ENCODE measurements at places on chromosomes 2 and 18. TPM values are rescaled to one million over a fixed set of nuclear protein-coding genes. Genes with fewer than 3 reads are reported as not detected.
A peak's percentile ranks its signal among the peaks of the same experiment; 100 is the strongest.

Gene HNRNPLL
- 38.1 TPM for total RNA-seq

DNA sequence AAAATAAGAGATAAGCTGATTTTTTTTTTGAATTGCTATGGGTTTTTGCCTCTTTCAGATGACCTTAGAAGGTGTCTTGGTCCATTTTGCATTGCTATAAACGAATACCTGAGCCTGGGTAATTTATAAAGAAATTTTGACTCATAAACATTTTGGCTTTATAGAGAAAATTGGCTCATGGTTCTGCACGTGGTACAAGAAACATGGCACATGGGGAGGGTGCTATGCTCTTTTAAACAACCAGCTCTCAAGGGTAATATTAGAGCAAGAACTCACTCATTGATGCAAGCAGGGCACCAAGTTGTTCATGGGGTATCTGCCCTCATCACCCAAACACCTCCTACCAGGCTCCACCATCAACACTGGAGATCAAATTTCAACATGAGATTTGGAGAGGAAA is 408.8 kb downstream of the NUP35 start:
- DNase-seq, result no peak

GRCh38 chr2:10343658-10344057 is 41.0 kb downstream of the HPCAL1 start:
- no peak for DNase-seq

Gene HOXD1
- total RNA-seq, result not detected

DNA sequence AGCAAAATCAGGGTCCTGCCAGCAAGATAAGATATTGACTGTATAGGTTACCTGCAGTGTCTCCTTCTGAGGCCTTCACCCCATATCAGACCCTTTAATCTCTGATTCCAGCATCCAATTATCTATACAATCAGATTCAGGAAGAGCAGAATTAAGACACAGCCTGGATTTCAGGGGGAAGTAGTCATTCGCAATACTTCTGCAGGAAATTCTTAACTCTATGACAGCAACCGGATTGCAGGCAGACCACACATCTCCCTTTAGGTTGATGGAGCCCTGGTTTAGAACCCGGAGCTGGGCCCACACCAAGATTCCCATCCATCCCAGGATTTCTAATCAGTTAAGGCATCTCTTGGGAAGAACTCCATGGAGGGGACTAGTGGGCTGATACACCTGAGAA is 9.5 kb downstream of the ARL4C start:
- DNase-seq, result no peak

DNA sequence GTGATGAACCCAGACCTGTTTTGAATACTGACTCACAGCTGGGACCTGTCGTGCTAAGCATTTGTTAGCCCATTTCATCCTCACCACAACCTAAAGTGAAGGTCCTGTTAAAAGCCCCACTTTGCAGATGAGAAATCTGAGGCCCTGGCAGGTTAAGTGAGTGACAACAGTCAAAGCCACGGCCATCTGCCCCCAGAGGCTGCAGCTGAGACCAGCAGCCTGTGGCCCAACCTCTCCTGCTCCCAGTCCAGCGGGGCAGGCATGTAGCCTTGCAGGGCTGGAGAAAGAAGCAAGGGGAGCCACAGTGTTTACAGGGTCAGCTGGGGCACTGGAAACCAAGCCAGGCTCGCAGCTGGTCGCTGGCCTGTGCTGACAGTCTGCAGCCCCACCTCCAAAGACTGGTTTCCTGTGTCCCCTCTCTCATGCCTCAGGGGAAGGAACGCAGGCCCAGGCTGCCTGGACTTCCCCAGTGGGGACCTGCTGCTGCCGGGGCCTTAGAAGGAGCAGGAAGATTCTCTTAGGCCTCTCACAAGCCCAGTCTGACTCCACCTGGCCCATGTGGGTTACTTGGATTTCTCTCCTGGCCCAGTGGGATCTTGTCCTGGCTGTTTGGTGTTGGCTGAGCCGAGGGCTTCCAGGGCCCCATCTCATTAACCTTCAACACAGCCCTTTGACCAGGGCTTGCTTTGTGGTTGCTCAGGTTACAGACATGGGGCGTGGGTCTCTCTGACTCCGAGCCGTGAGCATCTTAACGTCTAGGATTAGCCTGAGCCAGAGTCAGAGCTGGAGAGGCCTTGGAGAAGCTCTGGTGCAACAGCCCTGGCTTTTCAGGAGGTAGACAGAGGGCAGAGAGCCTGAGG is 1.7 kb downstream of the INPP5D start:
- DNase-seq, result no peak

- no peak for DNase-seq
Observed at GRCh38 chr2:20597860-20598183, 53.1 kb downstream of the HS1BP3 start.

DNA sequence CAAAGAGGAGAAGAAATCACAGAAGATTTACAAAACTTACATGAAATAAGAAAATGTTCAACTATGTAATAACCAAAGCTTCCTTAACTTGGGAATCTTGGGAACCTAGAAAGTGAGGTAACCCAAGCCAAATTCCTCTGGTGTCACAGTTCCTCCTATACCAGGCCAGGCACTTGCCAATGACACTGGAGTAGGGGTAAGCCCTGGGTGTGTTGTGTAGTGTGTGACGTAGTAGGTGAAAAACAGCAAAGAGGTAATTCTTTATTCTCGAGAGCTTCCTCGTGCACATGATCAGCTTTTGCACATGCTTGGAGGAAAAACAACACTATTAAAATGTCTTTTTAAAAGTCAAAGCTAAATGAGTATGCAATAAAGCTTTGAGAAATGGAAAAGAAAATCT is 118.0 kb downstream of the METTL8 start:
- DNase-seq, result no peak

DNA sequence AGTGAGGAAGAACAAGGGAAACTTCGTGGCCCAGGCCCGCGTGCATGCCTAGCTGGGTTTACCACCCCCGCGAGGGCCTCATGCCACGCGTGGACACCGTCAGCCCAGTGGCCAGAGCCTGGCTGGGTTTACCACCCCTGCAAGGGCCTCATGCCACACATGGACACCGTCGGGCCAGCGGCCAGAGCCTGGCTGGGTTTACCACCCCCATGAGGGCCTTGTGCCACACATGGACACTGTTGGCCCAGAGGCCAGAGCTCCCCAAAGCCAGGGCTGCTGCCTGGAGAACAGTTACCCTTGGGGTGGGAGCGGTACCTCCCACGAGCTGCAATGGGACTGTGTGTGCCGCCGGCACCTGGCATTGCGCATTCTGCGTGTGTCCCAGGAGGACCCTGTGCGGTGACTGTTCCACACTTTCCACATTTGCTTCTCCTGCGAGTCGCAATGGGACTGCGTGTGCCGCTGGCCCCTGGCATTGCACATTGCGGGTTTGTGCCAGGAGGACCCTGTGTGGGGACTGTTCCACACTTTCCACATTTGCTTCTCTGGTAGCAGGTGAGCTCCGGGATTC is 105.6 kb upstream of the CTDP1 start:
- no peak for DNase-seq

DNA sequence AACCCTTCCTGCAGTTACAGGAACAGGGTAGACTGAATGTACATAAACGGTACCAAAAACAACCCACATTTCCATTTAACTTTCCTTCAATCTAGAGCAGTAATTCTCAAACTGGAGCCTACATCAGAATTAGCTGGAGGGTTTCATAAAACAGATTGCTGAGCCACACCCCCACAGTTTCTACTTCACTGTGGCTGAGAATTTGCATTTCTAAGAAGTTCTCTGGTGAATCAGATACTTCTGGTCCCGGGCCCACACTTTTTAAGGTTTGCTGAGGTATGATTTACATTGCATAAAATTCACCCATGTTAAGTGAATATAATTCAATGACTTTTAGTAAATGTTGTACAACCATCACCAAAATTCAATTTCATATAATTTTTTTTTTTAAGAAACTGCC is 113.7 kb downstream of the SRBD1 start:
- DNase-seq, result no peak

Gene SH2D6
- total RNA-seq, result 2.3 TPM

DNA sequence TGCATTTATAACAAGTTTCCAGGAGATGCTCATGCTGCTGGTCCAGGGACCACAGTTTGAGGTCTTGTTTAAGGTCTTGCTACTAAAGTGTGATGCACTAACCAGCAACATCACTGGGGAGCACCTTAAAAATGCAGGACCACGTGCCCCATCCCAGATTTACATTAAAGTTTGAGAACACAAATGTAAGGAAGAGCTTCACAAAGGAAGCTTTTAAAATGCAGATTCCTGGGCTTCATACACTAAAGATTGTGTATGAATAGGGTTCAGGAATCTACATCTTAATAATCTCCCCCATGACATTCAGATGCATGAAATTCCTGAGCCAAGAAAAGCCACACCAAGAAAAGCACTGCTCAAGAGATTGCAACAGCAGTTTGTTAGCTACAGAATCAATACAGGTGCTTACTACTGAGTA is 235.3 kb upstream of the TANK start:
- DNase-seq, result no peak

GRCh38 chr18:32734442-32734841 is 38.4 kb downstream of the KLHL14 start:
- DNase-seq, result no peak

DNA sequence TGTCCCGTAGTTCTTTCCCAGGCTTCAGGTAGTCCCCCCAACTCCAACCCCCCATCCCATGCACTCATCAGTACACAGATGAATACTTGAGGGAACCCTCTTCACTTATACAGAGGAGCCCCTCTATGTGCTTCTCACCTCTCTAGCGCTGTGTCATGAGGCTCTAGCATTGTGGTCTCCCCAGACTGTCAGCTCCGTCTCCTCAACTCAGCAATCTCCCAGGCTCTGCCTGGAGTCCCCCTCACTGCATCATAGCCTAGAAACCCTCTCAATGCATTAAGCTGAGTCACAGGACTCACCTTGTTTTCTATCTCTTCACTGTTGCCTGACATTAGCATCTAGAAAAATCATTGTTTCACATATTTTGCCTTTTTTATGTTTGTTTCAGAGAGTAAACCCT is 20.2 kb upstream of the PRKCE start:
- DNase-seq, result no peak

Gene ZCCHC2
- 12.0 TPM for total RNA-seq

GRCh38 chr2:10036095-10036884 is 7.1 kb upstream of the KLF11 start:
- DNase-seq, result no peak

- DNase-seq, result peak; percentile 72
Observed at GRCh38 chr18:3411854-3412268, 38.1 kb upstream of the TGIF1 start.
